ENCODE measurements at places on chromosomes 16 and 17.

GRCh38 chr16:23952128-23952970 lies 116.6 kb downstream of the PRKCB start:
- no peak for DNase-seq

- no peak for DNase-seq
These were observed 13.6 kb upstream of the CBFB start for GRCh38 chr16:67015313-67015731.

GRCh38 chr17:70271200-70271599 lies 101.9 kb downstream of the KCNJ2 start:
- no peak for DNase-seq

- DNase-seq: no peak
These were observed at the start of gene CMTM3 for GRCh38 chr16:66604376-66605176. Gene CMTM3 (plus strand): TSS chr16:66604704. CDS start chr16:66604806, 102 bp downstream.

DNA sequence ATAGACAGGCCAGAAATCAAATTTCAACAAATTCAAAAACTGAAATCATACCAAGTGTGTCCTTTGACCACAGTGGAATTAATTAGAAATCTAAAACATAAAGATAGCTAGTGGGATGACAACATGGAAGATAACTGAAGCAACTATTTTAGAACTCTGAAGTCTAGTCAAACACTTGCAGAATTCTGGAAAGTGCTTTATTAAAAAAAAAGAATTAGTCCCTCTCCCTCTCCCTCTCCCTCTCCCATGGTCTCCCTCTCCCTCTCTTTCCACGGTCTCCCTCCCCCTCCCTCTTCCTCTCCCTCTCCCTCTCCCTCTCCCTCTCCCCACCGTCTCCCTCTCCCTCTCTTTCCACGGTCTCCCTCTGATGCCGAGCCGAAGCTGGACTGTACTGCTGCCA lies 6.7 kb upstream of the OR4D1 start:
- no peak for DNase-seq

Measured in AG09309 (cell line).